OCI-M1 (cell line): ENCODE measurements at places on chromosomes 6 and 20.

- no peak for DNase-seq
Measured at GRCh38 chr6:100186552-100186951, 192.5 kb upstream of the MCHR2 start.

GRCh38 chr6:82739303-82739702 lies 326.3 kb downstream of the UBE3D start:
- no peak for DNase-seq

GRCh38 chr6:53426667-53427270 lies 78.0 kb upstream of the ELOVL5 start:
- no peak for DNase-seq

DNA sequence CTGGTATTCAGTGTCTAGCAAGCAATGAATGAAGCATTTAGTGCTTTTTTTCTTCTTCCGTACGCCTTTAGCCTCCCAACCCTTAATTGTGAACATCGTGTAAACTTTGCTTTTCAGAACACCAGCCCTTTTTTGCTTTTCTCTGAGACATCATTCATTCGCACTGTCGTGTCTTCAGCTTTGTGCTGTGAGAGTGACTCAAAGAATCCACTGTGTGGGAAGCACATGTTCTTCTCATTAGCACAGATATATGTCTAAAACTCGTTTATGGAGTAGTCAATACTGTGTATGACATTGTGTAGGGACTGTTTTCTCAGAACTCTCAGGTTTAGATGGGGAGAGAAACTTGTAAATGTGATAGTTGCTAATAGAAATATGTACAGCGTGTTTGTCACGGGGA lies 279.1 kb downstream of the FARS2 start:
- no peak for DNase-seq

DNA sequence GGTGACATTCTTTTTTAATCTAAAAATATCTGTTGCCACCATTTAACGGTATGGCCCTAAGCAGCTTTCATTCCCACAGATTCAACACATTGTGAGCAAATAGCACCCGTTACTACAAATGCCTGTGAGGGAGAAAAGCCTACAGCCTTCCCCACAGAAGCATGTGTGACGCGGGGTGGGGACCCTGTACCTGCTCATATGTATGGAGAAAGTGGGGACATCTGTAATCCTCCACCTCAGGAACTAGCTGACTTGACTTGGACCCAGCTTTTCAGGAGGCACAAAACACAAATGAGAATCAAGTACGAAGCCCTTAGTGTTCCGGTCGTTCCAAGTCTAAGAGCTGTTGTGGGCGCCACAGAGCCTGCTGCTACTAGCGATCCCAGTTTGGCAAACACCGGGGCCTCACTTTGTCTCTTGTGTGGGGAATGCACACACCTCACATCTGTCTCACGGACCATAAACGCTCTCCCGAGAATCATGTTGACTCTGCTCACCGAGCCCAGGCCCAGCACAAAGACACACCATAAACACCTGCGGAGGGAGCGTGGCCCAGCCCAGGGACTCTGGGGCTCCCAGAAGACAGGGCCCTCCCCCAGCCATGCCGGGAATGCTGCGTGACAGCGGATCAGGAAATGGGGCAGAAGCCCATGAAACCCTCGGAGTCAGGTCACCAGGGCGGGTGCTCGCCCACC lies 21.6 kb downstream of the DLL1 start:
- DNase-seq, result no peak

GRCh38 chr6:148027201-148027600 lies 315.4 kb upstream of the SASH1 start:
- no peak for DNase-seq

- DNase-seq, result no peak
Measured at GRCh38 chr6:20141931-20142330, 70.3 kb downstream of the MBOAT1 start.

GRCh38 chr6:125203395-125203794 lies 49.8 kb downstream of the TPD52L1 start:
- peak; percentile 56 for DNase-seq

DNA sequence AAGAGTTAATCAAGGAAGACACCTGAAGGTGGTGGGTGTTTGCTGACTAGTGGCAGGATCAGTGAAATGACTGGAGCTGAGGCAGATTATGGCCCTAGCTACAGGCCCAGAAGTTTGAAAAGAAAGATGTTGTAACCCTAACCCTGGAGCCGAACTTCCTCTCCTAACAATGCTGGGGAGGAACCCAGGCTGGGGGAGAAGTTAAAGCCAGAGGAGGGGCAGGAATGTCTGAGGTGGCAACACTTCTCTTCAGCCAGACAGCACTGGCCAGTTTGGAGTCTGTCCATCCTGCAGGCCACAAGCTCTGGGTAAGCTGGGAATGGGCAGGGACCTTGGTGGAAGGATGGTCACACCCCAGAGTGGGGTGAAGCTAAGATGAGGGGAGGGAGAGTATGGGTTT lies at the start of gene LST1:
Gene LST1, plus strand, starts transcription at position 270 of the 400 bp plus-strand sequence. CDS start 1,023 bp downstream, outside the sequence.
- DNase-seq, result peak; percentile 63

GRCh38 chr20:63741676-63742380 lies 2.3 kb downstream of the SLC2A4RG start:
- DNase-seq, result no peak

- DNase-seq, result no peak
Measured at GRCh38 chr20:32456869-32457478, 98.8 kb downstream of the ASXL1 start.

DNA sequence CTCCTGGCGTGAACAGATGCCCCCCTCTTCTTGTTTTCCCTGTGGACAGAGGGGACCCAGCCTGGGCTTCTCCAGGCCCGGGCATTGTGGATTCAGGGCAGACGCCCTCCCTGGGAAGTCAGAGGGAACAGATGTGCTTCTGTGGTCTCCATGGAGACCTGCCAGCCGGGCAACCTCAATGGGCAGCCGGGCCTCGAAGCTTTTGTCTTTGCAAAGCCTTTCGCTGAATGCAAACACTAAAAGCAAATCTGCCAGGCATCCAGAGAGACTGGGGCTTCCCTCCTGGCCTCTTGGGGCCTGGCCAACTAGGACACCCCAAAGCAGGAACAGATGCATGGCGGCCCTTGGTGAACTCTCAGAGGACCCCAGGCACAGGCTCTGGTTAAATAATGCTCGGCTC lies 370.0 kb upstream of the SULF2 start:
- no peak for DNase-seq

- no peak for DNase-seq
Measured at GRCh38 chr6:81476881-81477280, 275.6 kb downstream of the TENT5A start.

DNA sequence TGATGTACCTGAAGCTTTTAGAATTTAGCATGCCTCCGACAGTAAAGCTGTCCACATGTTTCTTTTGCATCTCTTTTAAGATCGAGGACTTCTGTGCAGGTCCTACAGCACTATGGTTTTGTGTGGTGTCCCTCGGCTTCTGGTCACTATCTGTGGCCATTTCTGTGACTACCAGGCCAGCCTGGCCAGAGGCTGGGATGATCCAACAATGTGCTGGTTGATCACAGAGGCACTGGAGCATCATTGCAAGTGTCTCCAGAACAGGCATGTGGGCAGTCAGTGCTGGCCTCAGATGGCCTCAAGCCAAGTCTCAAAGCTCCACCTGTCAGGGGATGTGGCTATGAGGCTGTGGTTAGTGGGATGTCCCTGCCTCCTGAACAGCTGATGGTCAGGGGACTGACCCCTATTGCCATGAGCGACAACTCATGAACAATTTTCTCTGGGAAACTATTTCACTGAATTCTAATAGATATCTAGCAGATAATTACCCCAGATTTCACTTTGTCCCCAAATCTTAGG lies 136.6 kb downstream of the SYNDIG1 start:
- no peak for DNase-seq

DNA sequence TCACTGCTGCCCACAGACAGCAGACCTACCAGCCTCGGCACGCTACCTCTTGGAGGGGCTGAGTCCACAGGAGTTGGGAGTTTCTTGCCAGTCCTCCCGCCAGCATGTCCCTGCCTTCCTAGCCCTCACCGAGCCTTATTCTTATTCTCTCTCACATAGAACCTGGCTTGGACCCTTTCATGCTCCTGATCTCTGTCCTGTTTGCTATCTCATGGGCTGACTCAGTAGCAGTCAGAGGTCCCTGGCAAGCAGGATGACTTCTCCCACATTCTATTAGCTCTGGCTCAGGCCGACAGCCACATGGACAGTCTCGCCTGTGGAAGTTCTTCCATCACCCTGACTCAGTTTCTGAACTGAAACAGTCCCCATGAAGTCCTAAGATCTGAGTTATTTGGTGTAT lies 313.2 kb upstream of the RNF24 start:
- DNase-seq, result no peak

- DNase-seq, result no peak
Measured at GRCh38 chr6:90319044-90319443, 22.4 kb upstream of the BACH2 start.

DNA sequence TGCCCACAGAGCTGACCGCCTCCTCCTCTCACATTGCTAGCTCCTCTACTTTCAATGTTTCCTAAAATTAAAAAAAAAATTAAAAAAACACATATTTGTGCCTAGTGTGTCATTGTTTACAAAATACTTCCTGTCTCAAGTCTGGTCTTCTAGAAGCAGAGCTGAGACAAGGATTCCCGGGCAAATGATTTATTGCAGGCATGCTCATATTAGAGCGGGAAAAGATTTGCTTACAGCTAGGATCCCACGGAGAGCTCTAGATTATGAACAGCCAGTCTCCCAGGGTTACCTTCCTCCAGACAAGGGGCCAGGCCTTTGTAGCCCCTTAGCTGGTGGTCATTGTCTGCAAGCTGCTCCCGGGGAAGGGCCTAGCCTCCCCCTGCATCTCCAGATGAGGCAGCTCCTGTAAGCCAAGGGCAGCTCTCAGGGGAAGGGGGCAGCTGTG lies 9.4 kb downstream of the PACSIN1 start:
- no peak for DNase-seq

GRCh38 chr20:32522776-32523612 lies 62.1 kb downstream of the NOL4L start:
- no peak for DNase-seq

- no peak for DNase-seq
Measured at GRCh38 chr20:43974695-43975094, 60.0 kb downstream of the TOX2 start.

DNA sequence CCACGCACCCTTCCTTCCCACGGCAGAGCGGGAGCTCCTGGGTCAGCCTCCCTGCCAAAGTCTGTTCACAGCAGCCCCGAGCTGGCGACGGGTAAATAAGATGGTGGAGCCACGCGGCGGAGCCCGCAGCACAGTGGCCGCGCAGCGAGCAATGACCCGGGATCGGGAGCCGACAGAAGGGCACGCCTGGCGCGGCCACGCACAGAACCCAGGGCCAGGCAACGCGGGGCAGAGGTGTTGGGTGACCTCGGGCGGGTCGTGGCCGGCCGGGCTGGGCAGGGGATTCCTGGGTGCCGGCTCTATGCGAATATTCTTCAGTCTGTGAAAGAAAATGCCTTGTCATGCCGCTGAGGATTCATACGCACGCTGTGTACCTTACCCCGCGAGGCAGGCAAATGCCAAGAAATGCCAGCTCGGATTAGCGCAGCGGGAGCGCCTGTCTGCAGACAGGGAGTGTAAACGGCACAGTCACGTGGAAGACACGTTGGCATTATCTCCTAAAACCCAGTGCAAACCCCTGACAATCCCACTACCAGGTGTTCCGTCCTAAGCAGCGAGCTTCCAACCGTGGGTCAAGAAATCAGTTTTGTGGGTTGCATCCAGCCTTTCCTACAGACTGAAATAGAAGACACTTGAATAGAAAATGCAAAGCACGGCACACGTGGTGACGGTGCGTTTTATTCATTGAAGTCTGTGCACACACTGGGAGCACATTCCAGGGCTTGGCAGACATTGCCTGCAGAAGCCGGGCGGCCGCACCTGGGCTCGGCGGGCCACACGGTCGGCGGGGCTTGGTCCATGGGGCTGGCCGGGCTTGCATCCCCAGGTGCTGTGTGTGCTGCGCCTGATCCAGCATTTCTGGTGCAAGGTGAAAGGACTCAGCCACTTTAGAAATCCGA lies 18.3 kb downstream of the CHRNA4 start:
- no peak for DNase-seq

GRCh38 chr20:61941721-61942405 lies 123.8 kb downstream of the TAF4 start:
- no peak for DNase-seq

DNA sequence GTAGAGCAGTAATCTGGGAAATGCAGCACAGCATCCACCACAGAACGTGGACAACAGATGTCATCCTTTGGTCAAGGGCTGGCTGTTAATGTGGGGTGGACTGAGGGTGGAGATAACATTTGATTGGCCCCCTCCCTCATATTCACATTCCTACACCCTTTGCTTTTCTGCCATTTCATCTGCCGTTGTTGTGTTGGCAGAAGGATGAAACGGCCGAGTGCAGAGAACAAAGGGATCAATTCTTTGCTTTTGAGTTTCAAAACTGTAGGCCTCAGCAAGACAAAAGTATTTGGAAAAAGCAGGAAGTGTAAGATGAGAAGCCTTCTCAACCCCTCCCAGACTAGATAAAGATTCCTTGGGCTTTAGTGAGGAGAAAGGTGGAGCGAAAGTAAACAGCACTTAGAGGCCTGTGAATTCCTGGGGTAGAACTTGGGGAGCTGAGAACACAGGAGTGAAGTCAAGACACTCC lies 74.2 kb upstream of the PHIP start:
- no peak for DNase-seq

DNA sequence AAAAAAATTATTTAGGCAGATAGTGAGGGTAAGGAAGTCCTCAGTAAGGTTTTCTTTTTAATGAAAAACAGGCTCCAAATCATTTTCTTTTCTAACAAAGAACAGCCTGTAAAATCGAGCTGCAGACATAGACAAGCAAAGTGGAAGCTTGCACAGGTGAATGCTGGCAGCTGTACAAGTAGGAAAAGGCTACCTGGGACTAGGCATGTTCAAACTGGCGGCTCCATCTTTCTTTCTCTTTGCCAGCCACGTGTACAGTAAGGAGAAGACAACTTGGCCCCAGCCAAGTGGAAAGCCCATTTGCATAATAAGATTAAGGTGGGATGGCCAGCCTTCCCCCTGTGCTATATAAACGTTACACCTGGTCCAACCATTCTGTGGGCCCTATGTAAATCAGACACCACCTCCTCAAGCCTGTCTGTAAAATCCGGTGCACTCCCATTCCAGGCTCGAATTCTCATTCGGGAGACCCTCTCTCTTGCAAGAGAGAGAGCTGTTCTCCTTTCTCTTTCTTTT lies 27.0 kb upstream of the SLC2A12 start:
- no peak for DNase-seq

- DNase-seq, result peak; percentile 89
Measured at GRCh38 chr6:151389618-151390275, 1.6 kb downstream of the ZBTB2 start.
